ENCODE measurements at places on chromosomes 3 and 15.

GRCh38 chr3:39075910-39076309 lies 24.1 kb downstream of the WDR48 start:
- no peak for DNase-seq

- no peak for DNase-seq
Measured at GRCh38 chr15:60343221-60343970, 54.4 kb downstream of the ANXA2 start.

GRCh38 chr3:172209333-172210321 lies 170.2 kb downstream of the FNDC3B start:
- peak; percentile 86 for DNase-seq

DNA sequence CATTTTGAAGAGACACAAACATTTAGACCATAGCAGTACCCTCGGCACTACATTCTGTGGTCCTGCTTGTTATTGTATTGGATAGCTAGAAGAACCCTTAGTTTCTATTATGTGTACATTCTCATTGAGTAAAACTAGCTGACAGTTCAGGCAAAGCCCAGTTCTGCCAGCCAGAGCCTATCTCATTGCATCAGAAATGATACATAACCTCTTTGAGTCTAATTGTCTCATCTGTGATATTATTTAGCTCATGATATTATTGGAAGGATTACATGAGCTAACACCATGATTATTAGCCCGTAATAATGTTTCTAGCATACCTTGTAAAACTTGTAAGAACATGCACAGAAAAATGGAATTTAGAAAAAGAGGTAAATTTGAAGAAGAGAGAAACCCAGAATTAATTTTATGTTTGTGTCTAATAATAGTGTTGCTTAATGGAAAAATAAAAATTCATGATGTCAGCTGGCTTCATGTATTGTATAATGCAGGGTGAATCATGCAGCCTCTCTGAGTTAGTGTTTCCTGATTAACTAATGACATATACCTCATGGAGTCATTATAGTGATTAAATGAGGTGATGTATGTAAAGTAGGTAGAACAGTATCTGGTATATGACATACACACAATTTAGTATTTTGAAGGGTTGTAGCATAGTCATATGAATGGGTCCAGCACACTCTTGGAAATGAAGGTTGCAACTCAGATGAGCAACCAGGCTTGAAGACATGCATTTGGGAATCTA lies 339.4 kb upstream of the GRM7 start:
- no peak for DNase-seq

DNA sequence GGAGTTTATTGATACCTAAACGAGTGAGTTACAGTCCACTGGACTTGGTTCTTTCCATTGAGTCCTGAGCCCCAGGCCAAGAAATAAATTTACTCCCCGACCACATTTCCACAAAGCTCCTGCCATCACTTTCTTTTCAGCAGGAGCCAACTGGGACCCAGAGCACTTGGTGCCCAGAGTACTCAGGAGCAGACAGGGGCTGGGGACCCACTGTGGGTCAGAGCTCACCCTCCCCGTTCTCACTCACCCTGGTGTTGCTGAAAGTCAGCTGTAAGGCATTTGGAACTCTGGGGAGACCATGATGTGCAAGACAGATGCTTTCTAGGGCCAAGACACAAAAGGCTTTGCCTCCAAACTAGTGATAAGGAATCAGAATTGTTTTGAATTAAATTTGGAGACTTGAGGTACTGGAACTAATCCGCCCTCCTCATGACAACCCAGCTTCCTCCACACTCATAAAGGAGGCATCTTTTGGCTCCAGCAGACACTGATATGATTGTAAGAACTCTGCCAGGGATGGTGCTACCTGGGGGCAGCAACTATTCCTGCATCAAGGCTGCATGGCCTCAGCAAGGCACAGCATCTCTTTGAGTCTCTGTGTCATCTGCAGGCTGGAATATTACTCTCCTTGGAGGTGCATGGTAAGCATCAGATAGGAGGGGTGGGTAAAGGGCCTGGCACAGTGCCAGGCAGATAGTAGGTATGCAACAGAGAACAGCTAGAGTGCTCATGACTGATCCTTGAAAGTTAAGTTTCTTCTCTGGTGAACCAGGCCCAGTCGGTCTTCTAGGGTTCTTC lies 7.3 kb upstream of the CAMK1 start:
- no peak for DNase-seq

DNA sequence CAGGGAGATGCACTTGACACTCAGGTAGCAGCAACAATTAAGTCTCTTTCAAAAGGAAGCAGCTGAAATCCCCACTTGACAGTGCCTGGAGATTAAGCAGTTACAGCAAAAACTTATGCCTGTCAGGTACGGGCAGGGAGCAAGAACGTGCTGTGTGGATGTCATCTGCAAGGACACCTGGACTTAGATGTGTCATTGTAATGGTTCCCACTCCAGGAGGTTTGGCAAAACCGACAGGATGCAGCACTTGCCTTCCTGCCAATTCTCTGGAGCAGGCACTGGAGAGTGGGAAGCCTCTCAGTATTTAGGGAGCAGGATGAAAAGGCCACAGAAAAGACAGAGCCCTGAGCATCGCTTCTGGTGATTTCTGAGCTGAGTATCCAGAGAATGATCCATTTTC lies 292.4 kb downstream of the PDCD6IP start:
- DNase-seq, result no peak

- DNase-seq, result no peak
Measured at GRCh38 chr3:145719114-145719513, 441.9 kb downstream of the PLOD2 start.

DNA sequence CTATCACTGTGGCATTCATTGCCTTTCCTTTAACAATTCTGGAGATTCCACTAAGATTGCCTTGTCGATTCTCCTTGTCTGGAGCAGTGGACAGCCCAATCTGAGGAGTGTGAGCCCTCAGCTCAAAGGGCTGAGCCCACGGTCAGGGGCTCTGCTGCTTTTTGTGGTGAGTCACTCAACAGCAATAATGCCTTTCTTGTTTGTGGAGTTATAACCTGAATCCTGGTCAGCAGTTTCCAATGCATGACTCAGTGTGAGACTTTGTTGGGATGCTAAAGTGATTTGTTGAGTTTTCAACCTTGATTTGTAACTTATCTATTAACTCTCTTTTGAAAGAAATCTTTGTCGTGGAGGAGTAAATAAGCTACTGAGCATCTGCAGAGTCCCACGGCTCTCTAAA lies 183.5 kb downstream of the TJP1 start:
- DNase-seq, result no peak

DNA sequence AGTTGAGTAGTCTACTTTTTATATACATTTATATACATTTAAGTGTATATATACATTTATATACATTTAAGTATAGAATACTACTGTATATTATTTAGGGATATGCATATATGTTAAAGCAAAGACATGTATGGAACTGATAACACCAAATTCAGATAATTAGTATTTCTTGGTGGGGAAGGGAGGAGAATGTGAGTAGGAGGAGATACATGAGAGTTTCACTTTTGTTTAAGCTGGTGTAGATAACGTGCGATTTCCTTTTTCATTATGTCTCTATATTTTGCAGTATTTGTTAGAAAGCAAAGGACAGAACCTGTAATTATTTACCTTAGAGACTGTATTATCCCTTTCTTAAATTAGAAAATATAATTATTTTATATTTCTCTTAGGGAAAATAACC lies 16.6 kb upstream of the NIT2 start:
- no peak for DNase-seq

- no peak for DNase-seq
Measured at GRCh38 chr3:49668414-49668797, 5.7 kb upstream of the APEH start.

DNA sequence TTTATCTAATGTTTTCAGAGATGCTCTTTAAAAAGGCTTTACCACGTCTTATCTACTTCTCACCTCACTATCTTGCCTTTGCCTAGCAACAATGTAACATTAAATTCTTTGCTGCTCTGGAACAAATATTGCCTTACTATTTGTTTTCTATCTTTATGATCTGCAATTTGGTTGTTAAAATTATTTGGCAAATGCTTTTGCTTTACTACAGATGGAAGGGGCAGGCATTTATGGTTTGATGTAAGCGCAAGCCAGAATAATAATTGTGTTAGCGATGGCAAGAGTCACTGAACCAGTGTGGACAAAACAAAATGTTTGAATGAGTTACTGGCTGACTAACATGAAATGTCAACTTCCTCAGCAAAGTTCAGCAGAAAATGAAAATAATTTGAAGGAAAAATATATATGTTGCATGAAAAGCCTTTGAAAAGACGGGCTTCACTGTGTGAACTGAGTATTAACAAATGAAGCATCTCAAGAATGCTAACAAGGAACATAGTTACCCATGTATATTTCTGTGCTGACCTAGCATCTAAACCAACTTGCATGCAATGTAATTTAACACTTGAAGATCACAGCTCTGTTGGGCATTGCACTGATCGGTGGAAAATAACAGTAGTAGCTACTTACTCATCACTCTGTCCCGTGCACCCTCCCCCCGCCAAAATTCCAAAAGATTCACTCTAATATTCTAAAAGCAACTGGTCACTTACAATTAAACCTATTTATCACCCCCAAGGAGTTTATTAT lies 454.0 kb upstream of the ARHGEF26 start:
- DNase-seq, result no peak

GRCh38 chr15:93360976-93361375 lies 272.0 kb upstream of the RGMA start:
- no peak for DNase-seq

- DNase-seq, result no peak
Measured at GRCh38 chr15:35912196-35912595, 366.2 kb upstream of the DPH6 start.

GRCh38 chr3:111605018-111605417 lies 9.9 kb upstream of the ZBED2 start:
- no peak for DNase-seq

DNA sequence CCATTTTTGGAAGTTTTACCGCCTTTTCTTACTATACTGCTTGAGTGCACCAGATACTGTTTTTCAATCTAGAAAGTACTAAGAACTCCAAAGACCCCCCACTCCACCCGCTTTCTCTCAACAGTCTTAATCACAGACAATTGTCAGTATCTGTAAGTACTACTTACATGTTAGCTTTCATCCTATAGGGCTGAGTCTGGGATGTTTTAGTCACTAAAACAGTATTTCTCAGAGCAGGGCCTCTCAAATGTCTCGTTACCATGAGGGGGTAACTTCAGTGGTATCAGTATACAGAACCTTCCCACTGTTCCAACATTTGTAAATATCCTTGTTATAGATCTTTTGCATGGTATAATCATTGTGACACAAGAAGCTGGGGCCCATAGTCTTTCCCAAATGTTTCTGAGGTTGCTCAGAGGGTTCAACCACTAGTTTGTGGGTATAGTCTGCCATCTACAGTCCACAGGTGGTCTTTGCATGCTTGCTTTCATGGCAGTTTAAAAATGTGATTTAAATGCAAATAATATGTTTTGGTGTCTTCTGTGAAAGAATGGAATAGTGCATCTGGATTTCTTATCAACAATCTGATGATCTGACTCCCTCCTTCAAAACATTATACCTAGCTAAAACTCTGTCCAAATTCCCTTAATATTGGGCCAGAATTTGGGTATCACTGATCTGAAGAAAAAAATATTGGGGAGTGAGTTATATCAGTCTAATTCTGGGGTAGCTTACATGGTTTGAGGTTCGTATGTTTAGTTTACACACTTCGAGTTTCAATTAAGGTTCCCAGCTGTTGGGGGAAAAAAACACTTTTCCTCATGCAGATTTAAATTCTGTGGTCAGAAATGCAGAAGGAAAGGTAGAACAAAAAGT lies 18.0 kb upstream of the DNAJC13 start:
- no peak for DNase-seq

DNA sequence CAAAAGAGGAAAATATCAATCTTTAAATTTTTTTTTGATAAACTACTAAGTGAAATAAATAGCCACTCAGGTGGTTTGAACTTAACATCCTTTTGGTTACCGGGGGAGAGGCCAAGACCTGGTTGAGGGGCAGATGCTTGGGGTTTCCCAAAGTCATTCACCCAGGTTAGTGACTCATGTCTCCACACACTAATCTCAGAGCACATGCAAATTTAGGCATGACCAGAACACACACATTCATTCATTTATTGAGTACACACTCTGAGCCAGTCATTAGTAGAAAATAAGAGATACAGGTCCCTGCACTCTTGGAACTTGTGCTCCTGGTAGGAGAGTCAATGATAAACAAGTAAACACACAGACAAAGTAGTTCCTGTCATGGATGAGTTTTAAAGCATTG lies 7.3 kb downstream of the ILDR1 start:
- no peak for DNase-seq

DNA sequence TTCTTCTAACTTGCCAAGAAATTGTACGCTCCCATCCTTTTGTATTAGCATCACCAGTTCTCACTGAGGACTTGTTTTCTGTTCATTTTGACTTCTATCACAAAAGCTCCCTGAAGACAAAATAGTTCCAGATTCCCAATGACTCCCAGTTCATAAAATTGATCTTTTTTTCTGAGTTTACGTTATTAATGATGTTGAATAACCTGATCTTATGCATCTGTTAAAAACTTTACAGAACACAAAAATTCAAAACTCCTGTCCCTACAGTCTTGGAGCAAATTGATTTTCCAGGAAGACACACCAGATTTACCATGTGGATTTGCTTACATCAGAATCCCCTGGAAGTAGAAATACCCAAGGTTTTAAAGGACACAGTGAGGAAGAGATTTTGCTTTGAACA lies 8.3 kb upstream of the KCNMB2 start:
- no peak for DNase-seq

- no peak for DNase-seq
Measured at GRCh38 chr3:108328821-108329486, 32.6 kb downstream of the HHLA2 start.

- no peak for DNase-seq
Measured at GRCh38 chr15:90401495-90401894, 13.5 kb downstream of the IQGAP1 start.

DNA sequence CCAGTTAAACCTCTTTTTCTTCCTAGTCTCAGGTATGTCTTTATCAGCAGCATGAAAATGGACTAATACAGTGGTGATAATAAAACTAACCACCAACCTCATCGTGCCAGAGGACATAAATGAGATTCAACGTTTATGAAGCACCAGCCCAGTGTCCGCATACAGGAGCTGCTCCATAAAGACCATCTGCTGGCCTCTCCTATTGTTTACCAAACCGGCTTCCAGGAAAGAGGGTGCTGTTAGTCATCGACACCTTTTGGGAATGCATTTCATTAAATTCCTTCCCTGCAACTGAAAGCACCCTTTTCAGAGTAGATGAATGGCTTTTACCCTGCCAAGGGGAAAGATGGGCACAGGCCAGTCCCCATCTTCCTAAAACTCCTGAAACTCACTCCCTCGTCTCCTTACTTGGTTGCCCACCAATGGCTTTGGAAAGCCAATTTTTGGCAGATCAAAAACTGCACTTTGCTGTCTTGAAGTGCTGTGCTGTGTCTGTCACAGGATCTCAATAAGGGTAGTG lies 122.1 kb downstream of the AQP9 start:
- no peak for DNase-seq

- no peak for DNase-seq
Measured at GRCh38 chr3:2303566-2303965, 204.9 kb downstream of the CNTN4 start.

DNA sequence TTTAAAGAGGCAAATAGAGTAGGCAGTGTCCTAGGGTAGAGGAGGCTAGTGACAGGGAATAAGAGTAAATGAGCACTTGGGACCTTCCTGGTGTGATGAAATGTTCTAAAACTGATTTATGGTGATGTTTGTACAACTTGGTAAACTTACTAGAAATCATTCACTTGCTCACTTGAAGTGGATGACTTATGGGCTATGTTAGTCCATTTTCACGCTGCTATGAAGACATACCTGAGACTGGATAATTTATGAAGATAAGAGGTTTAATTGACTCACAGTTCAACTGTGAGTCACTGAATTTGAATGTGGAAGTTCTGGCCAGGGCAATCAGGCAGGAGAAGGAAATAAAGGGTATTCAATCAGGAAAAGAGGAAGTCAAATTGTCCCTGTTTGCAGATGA lies 31.7 kb upstream of the DHX36 start:
- no peak for DNase-seq

All from NCI-H446 (cell line).